RWPE2 (cell line): ENCODE measurements at places on chromosomes 5 and 9.

DNA sequence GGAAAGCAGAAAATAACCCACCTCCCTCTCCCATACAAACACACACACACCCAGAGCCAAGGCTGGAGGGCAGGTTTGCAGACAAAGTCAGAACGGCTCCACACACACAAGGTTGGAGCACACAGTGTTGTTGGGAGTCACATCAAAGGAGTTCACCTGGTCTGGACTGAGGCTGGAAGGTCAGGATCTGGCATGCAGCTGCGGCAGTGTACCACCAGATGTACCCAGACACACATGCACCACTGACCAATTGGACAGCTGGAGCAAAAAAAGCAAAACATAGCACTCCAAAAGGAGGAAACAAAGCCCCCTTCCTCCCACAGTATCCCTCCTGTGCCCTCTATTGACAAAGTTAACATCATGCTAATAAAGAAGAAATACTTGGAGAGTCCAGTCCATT is 94.6 kb upstream of the KIF2A start:
- no peak for DNase-seq

DNA sequence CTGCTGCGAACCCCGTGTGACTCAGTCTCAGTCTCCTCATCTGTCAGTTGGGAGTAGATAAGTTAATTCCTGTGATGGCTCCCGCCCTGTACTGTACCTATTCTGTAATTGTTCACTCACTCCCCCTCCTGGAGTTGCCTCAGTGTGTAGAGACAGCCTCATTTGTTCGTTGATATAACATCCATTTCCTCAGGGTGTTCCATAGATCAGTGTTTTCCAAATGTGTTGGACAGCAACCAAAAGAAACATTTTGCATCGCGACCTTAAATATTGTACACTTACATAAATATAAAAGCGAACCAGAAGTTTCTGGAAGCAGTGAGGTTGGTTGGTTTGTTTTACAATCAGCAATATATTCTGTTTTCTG is 698 bp downstream of the NFX1 start:
- DNase-seq: no peak

- no peak for DNase-seq
Measured at GRCh38 chr9:123064716-123065115, 31.2 kb downstream of the GPR21 start.

DNA sequence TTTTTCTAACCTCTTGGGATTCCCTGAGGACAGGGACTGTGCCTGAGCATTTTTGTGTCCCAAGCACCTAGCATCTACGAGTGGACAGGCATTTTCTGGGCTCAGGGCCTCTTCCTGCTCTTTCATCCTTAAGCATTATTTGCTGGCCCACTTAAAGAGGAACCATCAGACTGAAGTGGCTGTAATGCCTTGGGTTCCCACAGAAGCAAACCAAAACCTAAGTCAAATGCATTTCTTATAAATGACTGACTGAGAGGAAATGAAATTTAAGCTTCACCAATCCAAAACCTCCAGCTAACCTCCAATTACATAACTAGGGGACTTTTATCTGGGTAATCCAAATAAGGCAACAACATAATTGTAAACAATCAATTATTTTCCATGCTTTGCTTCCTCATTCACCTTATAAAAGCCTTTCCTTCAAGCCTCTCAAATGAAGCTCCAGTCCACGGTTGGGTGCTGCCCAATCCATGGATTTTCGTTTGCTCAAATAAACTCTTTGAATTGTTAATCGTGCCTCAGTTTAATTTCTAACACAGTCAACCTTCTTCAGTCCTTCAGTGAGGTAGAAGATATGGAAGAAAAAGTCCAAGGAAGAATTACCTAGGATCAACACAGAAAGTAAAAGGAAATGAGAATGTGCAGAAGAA is 25.3 kb upstream of the SLC31A2 start:
- DNase-seq: no peak

GRCh38 chr9:100731557-100731956 is 153.7 kb downstream of the CAVIN4 start:
- no peak for DNase-seq

- no peak for DNase-seq
Measured at GRCh38 chr9:114098936-114099668, at the start of gene KIF12. KIF12 (minus strand) TSS chr9:114099292; CDS start chr9:114099276, 16 bp downstream.

- no peak for DNase-seq
Measured at GRCh38 chr9:129550199-129550839, 70.6 kb downstream of the C9orf50 start.

DNA sequence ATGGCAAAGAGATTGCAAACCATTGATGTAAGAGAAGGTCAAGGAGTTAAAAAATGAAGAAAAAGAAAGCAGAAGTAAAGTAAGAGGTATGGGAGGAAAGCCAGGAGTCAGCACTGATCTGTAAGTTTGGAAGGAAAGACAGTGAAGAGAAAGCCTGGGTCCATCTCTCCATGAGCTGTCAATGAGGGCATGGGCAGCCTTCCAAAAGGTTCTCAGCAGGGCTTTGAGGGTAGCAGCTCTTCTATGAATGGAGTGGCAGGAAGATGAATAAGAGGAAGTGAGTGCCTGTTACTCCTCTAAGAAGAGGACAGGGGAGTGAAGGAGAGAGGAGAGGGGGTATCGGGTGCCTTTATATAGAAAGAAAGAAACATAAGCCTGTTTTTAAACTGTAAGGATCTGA is 97.1 kb downstream of the ADCY2 start:
- no peak for DNase-seq

- no peak for DNase-seq
Measured at GRCh38 chr9:105206821-105207699, 37.4 kb upstream of the SLC44A1 start.

DNA sequence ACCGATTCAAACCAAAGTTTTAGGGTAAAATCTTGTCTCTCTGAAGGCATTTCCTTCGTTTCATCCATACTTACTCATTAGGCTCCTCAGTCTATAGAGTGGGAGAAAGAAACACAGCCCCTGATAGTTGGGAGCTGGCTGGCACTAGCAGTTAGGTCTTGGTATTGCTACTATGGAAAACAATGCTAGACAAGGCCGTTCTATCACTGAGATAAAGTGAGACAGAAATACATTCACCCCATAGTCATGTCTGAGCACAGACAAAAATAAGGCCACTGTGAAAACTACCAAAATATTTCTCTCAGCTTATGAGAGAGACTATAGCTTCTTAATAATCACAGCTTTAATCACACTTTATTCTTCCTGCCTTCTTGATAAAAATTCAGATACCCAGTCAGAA is 28.7 kb upstream of the KCNV2 start:
- DNase-seq: no peak

DNA sequence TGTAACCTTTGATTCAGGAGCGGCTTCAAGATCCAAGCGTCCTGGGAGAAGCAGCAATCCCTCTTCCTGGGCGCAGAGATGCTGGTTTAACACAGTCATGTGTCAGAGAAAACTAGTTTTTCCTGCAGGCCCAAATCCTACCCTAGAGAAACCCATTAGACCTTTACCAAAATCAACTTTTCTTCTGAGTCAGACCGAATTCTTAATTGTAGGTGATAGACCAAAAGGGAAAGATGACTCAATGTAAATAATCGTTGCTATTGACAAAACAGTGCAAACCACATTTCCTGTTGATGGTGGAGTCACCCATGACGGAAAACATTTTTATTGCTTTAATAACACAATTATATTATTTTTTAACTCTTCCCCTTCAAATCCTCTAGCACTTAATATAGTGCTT is 40.1 kb downstream of the SLC1A1 start:
- DNase-seq: no peak

- DNase-seq: no peak
Measured at GRCh38 chr5:65364907-65365306, 116.8 kb downstream of the ADAMTS6 start.

- no peak for DNase-seq
Measured at GRCh38 chr5:173039188-173039587, 17.0 kb upstream of the CREBRF start.

- no peak for DNase-seq
Measured at GRCh38 chr5:59999056-59999455, 105.5 kb upstream of the PDE4D start.

- no peak for DNase-seq
Measured at GRCh38 chr9:73497796-73498195, 346.1 kb downstream of the ANXA1 start.

GRCh38 chr9:1960342-1961042 is 54.7 kb upstream of the SMARCA2 start:
- no peak for DNase-seq

DNA sequence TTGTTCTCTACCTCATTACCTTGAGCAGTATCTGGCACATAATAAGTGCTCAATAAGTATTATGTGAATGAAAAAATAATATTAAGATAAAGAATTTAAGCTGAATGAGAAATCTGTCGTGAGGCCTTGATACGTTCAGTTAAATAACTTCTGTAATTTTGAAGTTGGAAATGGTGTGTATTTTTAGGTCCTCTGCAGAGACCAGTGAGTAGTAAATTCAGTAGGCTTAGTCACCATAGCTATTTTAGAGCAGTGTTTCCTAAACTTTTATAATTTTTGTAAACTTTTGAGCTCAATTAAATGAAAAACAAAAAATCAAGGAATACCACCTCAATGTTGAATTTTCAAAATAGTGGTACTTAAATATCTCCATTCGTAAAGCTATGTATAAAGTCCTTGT is 25.0 kb downstream of the ERBIN start:
- DNase-seq: no peak

- no peak for DNase-seq
Measured at GRCh38 chr5:38478878-38479277, 77.6 kb downstream of the LIFR start.

- DNase-seq: no peak
Measured at GRCh38 chr5:150114102-150114641, 27.8 kb upstream of the CSF1R start.

GRCh38 chr9:25212361-25212760 is 465.9 kb downstream of the TUSC1 start:
- no peak for DNase-seq

GRCh38 chr5:31827867-31828266 is 188.9 kb downstream of the PDZD2 start:
- no peak for DNase-seq

DNA sequence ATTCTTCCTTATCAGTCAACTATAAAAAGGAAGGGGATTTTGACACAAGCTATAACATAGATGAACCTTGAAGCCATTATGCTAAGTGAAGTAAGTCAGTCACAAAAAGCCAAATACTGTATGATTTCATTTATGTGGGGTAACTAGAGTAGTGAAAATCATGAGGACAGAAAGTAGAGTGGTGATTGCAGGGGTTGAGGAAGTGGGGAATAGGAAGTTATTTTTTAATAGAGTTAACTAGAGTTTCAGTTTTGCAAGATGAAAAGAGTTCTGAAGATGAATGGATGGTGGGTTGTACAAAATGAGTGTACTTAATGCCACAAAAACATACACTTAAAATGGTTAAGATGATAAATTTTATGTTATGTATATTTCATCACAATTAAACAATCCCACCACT is 65.4 kb upstream of the FAM174A start:
- no peak for DNase-seq

DNA sequence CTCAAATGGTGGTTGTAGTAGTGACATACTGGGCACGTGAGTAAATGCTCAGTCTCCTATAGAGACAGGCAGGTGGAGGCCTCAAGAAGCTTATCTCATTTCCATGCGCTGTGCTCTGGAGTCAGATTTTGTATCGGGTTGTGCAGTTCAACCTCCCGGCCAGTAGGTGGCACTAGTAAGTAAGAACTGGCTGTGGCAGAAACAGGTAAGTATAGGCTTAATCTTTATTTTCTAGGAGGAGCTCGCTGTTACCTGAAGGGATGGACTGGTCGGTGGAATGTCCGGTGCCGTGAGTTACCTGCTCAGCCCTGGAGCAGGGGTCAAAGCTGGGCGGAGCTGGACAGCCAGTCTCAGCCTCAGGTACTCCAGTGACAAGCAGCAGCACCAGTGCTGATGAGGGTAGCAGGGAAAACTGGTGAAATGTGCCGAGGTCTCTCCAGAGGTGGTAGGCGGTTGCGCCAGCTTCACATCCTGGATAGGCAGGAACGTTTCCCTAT is 880.1 kb upstream of the SEMA6A start:
- peak; percentile 54 for DNase-seq

- DNase-seq: no peak
Measured at GRCh38 chr5:122897283-122897602, 51.8 kb downstream of the SNX24 start.

- DNase-seq: peak; percentile 83
Measured at GRCh38 chr5:53362521-53362941, 117.9 kb upstream of the FST start.

DNA sequence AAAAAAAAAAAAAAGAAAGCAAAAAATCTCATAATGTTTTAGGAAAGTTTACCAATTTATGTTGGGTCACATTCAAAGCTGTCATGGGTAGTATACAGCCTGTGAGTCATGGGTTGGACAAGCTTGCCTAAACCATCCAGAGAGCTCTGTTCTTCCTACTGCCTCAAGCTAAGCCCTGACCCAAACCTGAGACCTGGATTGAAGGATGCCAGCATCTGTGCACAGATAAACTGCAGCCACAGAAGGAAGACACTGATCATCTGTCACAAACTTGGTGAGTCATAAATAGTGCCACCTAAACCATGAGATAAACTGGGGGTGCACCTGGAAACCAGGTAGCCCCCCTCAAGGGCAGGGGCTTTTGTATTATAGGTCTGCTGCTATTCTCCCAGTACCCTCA is 31.0 kb downstream of the CSF2 start:
- no peak for DNase-seq

GRCh38 chr9:115845648-115846312 is 307.8 kb upstream of the PAPPA start:
- DNase-seq: no peak

DNA sequence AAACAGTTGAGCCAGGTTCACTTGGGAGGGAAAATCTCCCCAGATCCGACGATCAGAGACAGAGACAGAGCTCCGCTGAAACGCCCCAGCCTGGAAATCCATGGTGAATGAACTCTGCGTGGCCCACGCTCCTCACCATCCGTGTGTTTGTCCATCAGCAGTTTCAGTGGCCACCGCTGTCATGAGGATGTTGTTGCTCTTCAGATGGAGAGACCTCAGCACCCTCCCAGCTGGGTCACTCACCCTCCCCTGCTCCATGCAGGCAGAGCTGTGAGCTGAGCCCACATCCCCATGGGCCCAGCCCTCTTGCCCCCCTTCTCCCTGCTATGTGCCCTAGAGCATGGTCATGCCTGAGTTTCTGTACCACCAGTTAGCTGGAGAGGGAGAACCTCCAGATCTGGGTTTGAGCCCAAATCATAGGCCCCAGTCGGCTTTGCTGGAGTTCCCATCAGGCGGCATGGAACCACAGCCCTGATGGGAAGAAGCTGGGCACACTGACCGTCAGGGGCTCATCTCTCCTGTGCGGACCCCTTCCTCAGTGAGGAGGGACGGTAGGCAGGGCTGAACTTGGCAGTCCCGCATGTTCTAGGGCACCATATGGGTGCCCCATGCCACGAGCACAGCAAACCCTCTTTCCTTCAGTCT is 154.4 kb upstream of the COL5A1 start:
- peak; percentile 37 for DNase-seq

GRCh38 chr9:6072865-6073264 is 57.4 kb upstream of the RANBP6 start:
- DNase-seq: no peak

- DNase-seq: no peak
Measured at GRCh38 chr5:179876610-179876952, 18.0 kb upstream of the MRNIP start.

DNA sequence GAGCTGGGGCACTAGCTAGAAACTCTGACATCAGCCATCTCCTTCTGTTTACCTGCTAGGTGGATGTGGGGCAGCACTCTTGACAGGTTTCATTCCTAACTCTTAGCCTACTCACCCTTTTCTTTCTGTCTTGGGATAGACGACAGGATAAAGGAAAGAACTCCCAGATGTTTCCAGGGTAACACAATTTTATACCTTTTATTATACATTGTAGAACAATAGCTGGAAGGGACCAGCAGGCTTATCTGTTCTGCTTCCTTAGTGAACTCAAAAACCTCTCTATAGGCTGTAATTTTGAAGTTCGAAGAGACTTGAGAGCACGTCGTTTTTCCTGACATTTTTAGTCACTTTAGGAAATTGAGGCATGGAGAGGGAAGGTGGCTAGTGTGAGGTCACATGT is 13.2 kb downstream of the SPTAN1 start:
- DNase-seq: no peak
